ENCODE measurements at places on chromosomes 3 and 15. TPM values are rescaled to one million over a fixed set of nuclear protein-coding genes. Genes with fewer than 3 reads are reported as not detected.

Gene PLXND1
- total RNA-seq = 21.6 TPM

Gene SAXO2
- 6.4 TPM for total RNA-seq

Gene MYH15
- total RNA-seq = not detected

Gene APBA2
- 0.98 TPM for total RNA-seq

Gene CCR9
- total RNA-seq = not detected

Gene IMPG2
- total RNA-seq = 0.12 TPM

Gene UTS2B
- total RNA-seq = 1.0 TPM

Gene GOLGA8K
- total RNA-seq = 0.11 TPM

Gene APOD
- total RNA-seq = 191 TPM

Gene ROPN1
- not detected for total RNA-seq

Gene GHSR
- total RNA-seq = not detected

Gene ACSBG1
- total RNA-seq = 0.57 TPM

Gene SSUH2
- total RNA-seq = 0.43 TPM

- no peaks in the 10 kb centered on the region for H3K36me3 ChIP-seq
- H3K4me1 ChIP-seq = peaks cover 1% of the 10 kb centered on the region
- no peak overlapping the region for H3K27ac ChIP-seq
- no peak overlapping the region for H3K4me3 ChIP-seq
Observed at GRCh38 chr3:14918356-14918860, 29.0 kb upstream of the NR2C2 start.

- H3K4me3 ChIP-seq = no peak overlapping the region
- no peak for DNase-seq
- H3K27me3 ChIP-seq = no peaks in the 10 kb centered on the region
- no peaks in the 10 kb centered on the region for H3K4me1 ChIP-seq
- H3K36me3 ChIP-seq = no peaks in the 10 kb centered on the region
- H3K27ac ChIP-seq = no peak overlapping the region
Observed at GRCh38 chr3:151827816-151828215, 13.9 kb downstream of the AADAC start.

GRCh38 chr3:72665701-72666446 is 182.4 kb downstream of the SHQ1 start:
- no peak for DNase-seq
- no peaks in the 10 kb centered on the region for H3K27me3 ChIP-seq
- H3K27ac ChIP-seq = no peak overlapping the region
- no peaks in the 10 kb centered on the region for H3K36me3 ChIP-seq

GRCh38 chr15:50100486-50100885 is 18.5 kb downstream of the ATP8B4 start:
- no peak overlapping the region for H3K27ac ChIP-seq
- DNase-seq = no peak
- no peaks in the 10 kb centered on the region for H3K36me3 ChIP-seq
- no peaks in the 10 kb centered on the region for H3K27me3 ChIP-seq

DNA sequence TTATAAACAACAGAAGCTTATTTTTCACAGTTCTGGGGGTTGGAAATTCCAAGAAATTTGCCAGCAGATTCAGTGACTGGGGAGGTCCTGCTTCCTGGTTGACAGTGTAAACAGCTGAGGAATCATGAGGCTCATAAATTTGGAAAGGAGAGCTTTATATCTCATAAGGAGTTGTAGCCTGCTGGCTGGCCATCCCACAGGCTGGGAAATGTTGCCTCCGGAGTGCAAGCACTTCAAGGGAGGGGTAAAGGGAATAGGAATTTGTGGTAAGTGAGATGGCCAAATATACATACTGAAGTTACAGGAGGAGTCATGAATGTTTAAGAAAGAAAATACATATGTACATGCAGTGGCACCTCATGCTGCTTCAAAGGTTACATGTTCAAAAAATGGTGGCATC is 217.2 kb upstream of the CBLB start:
- H3K4me1 ChIP-seq = no peaks in the 10 kb centered on the region
- no peak for DNase-seq
- no peaks in the 10 kb centered on the region for H3K27me3 ChIP-seq
- no peaks in the 10 kb centered on the region for H3K36me3 ChIP-seq
- H3K27ac ChIP-seq = no peak overlapping the region
- no peak overlapping the region for H3K4me3 ChIP-seq

GRCh38 chr3:28547677-28548076 is 199.1 kb upstream of the AZI2 start:
- H3K4me1 ChIP-seq = no peaks in the 10 kb centered on the region
- no peak overlapping the region for H3K4me3 ChIP-seq
- no peak for DNase-seq
- no peak overlapping the region for H3K27ac ChIP-seq

- H3K36me3 ChIP-seq = no peaks in the 10 kb centered on the region
- H3K27ac ChIP-seq = no peak overlapping the region
- H3K27me3 ChIP-seq = no peaks in the 10 kb centered on the region
- H3K4me1 ChIP-seq = peaks cover 41% of the 10 kb centered on the region
- no peak overlapping the region for H3K4me3 ChIP-seq
Observed at GRCh38 chr3:183583331-183584245, 28.1 kb upstream of the KLHL6 start.

- H3K4me1 ChIP-seq = peaks cover 1% of the 10 kb centered on the region
- DNase-seq = no peak
- no peaks in the 10 kb centered on the region for H3K36me3 ChIP-seq
- no peak overlapping the region for H3K27ac ChIP-seq
- H3K27me3 ChIP-seq = no peaks in the 10 kb centered on the region
Observed at GRCh38 chr3:45566196-45566595, 28.4 kb upstream of the LIMD1 start.

DNA sequence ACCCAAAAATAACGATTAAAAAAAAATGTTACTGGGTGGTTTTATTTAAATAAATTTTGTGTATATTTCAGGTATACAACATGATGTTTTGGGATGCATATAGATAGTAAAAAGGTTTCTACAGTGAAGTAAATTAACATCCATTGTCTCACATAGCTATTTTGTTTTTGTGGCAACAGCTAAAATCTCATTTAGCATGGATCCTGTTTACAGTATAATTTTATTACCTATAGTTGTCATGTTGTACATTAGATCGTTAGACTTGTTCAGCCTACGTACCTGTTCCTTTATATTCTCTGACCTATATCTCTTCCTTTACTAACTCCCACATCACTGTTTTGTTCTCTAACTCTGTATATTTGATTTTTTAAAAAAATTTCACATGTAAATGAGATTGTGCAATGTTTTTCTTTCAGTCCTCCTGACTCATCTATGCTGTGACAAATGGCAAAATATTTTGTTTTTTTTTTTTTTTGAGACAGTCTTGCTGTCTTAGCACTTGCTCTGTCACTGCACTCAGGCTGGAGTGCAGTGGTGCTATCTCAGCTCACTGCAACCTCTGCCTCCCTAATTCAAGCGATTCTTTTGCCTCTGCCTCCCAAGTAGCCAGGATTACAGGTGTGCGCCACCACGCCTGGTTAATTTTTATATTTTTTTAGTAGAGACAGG is 45.6 kb downstream of the OIP5 start:
- no peak overlapping the region for H3K27ac ChIP-seq
- no peaks in the 10 kb centered on the region for H3K27me3 ChIP-seq
- DNase-seq = no peak

DNA sequence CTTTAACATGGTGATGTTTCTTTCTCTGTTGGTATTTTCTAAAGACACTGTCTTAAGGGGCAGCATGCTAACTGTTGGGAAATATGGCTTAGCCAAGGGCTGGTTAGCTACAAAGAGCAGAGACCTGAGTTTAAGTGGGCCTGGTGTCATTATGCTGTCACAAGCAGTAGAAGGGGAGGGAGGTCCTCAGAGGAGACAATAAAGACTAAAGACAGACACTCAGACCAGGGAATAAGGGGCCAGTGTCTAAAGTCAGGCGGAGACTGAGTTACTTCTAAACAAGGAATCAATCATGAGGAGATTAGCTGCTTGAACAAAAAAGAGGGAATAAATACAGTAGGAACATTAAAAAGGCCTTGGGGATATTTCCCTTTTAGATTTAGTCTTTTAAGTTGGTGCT is 142.7 kb upstream of the DPPA4 start:
- no peak overlapping the region for H3K4me3 ChIP-seq
- H3K4me1 ChIP-seq = no peaks in the 10 kb centered on the region
- no peaks in the 10 kb centered on the region for H3K27me3 ChIP-seq
- no peak for DNase-seq
- H3K36me3 ChIP-seq = no peaks in the 10 kb centered on the region
- H3K27ac ChIP-seq = no peak overlapping the region

- no peaks in the 10 kb centered on the region for H3K36me3 ChIP-seq
- no peaks in the 10 kb centered on the region for H3K27me3 ChIP-seq
- H3K27ac ChIP-seq = no peak overlapping the region
Observed at GRCh38 chr3:124281453-124282316, 289.8 kb upstream of the ROPN1 start.

- H3K36me3 ChIP-seq = no peaks in the 10 kb centered on the region
- H3K27ac ChIP-seq = no peak overlapping the region
- peaks cover 2% of the 10 kb centered on the region for H3K4me1 ChIP-seq
- no peaks in the 10 kb centered on the region for H3K27me3 ChIP-seq
- no peak overlapping the region for H3K4me3 ChIP-seq
- DNase-seq = no peak
Observed at GRCh38 chr3:170107941-170108340, 70.1 kb downstream of the GPR160 start.

- DNase-seq = no peak
- no peak overlapping the region for H3K27ac ChIP-seq
- no peaks in the 10 kb centered on the region for H3K27me3 ChIP-seq
- H3K36me3 ChIP-seq = no peaks in the 10 kb centered on the region
- no peak overlapping the region for H3K4me3 ChIP-seq
Observed at GRCh38 chr3:170565495-170565894, 20.4 kb downstream of the SLC7A14 start.

GRCh38 chr3:126060613-126061145 is 23.2 kb downstream of the SLC41A3 start:
- H3K27ac ChIP-seq = no peak overlapping the region
- no peak overlapping the region for H3K4me3 ChIP-seq
- no peak for DNase-seq
- H3K36me3 ChIP-seq = no peaks in the 10 kb centered on the region

DNA sequence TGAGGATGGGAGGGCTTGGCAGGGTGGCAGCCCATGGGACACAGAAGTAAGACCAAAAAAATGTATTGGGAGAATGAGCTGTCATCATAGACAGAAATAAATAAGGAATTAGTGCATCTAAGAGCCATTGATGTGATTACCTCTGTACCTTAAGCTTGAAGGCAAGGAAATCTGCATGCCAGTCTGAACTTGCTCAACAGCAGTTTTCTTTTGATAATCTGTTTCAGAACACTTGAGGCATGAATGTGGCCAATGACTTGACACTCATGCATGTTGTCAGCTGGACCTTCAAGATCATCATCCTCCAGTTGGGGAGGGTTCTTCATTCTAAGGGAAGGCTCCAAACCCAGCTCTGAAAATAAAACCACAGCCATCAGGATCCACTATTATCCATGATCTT is 148.5 kb downstream of the DCLK3 start:
- H3K27me3 ChIP-seq = no peaks in the 10 kb centered on the region
- no peak overlapping the region for H3K4me3 ChIP-seq
- no peaks in the 10 kb centered on the region for H3K36me3 ChIP-seq
- H3K4me1 ChIP-seq = no peaks in the 10 kb centered on the region
- H3K27ac ChIP-seq = no peak overlapping the region
- no peak for DNase-seq

- H3K4me3 ChIP-seq = no peak overlapping the region
- no peak for DNase-seq
- no peaks in the 10 kb centered on the region for H3K36me3 ChIP-seq
- H3K4me1 ChIP-seq = peaks cover 21% of the 10 kb centered on the region
- H3K27ac ChIP-seq = no peak overlapping the region
Observed at GRCh38 chr15:80462836-80463512, 58.8 kb downstream of the ARNT2 start.

DNA sequence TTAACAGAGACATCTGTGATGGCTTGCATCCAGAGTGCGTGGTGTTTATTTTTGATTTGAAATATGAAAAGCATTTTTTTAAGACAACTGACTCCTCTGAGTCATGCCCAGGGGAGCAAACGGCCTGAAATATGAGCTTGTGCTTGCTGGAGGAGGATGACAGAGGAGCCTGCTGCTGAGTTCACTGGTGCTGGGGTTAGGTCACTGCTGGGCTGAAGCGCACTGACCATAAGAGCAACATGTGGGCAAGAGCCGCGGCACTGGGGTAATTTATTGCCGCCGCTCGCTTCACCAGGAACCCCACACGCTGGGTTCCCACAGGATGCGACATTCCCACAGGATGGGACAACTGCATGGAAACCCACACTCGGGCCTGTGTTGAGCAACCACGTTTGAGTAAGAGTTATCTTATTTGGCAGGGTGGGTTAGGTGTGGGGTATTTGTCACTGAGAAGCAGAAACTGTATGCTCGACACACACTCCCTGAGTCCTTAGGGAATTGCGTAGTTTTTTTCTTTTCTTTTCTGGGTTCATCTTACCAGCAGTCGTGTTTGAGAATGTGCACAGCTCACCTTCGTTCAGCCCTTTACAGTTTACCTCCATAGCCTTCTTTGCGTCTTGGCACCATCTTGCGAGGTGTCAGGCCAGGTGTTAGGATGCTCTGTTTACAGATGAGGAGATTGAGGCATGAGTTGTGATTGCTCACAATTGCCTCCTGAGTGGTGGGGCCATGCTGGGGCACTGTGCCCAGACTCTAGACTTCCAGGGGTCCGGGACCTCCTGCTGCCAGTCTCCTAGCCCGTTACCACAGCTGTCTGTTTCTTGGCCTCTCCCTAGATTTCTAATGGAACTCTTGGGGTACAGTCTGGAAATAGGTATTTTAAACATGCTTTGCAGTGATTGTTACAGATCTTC is 60.4 kb downstream of the SMAD3 start:
- H3K27me3 ChIP-seq = no peaks in the 10 kb centered on the region
- peaks cover 47% of the 10 kb centered on the region for H3K4me1 ChIP-seq
- no peaks in the 10 kb centered on the region for H3K36me3 ChIP-seq
- DNase-seq = peak; percentile 74

DNA sequence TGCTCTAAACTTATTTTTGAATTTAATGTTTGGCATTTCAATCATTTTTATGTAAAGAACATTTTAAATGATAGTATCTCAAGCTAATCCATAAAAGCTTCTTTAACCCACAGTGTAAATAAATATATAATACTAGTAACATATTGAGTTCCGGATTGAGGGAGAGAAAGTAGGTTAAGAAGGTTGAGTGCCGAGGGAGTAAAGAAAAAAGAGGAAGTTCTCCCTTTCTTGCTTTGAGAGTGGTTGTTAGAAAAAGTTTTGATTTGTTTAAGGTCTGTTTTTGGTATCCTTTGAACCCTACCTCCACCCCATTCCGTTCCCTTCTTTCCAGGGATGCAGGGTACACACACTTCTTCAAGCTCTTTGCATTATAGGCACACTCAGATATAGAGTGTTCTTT is 130.8 kb downstream of the VPS8 start:
- no peaks in the 10 kb centered on the region for H3K27me3 ChIP-seq
- no peak overlapping the region for H3K27ac ChIP-seq
- DNase-seq = no peak
- H3K36me3 ChIP-seq = no peaks in the 10 kb centered on the region
- no peak overlapping the region for H3K4me3 ChIP-seq

- no peaks in the 10 kb centered on the region for H3K36me3 ChIP-seq
- peak within 1 kb of the TSS; percentile 92 for H3K27ac ChIP-seq
- H3K27me3 ChIP-seq = no peaks in the 10 kb centered on the region
- H3K4me1 ChIP-seq = no peaks in the 10 kb centered on the region
Observed at GRCh38 chr3:191329654-191330529, at the start of gene UTS2B. Gene UTS2B, minus strand, starts transcription at chr3:191330526. Its CDS starts 48,337 bp downstream, at chr3:191282189.

GRCh38 chr3:38121451-38121831 is 15.5 kb downstream of the ACAA1 start:
- peak; percentile 24 for DNase-seq
- no peak overlapping the region for H3K27ac ChIP-seq
- no peak overlapping the region for H3K4me3 ChIP-seq

- H3K36me3 ChIP-seq = no peaks in the 10 kb centered on the region
- peak overlapping the region; percentile 58 for H3K4me3 ChIP-seq
- H3K27me3 ChIP-seq = no peaks in the 10 kb centered on the region
- peaks cover 11% of the 10 kb centered on the region for H3K4me1 ChIP-seq
- DNase-seq = no peak
Observed at GRCh38 chr15:88911766-88912118, 1.4 kb downstream of the MFGE8 start.

- H3K4me3 ChIP-seq = no peak overlapping the region
- no peak overlapping the region for H3K27ac ChIP-seq
- H3K36me3 ChIP-seq = no peaks in the 10 kb centered on the region
Observed at GRCh38 chr15:44084171-44084570, 110.9 kb downstream of the FRMD5 start.
